A549 treated with CpdA at 1 μM for 4 hours (cell line): ENCODE measurements at places on chromosomes 6 and 20. TPM values are rescaled to one million over a fixed set of nuclear protein-coding genes. Genes with fewer than 3 reads are reported as not detected.

VARS2 gene
- 11.6 to 13.4 TPM (median 12.4 TPM) in 5 replicates for total RNA-seq

TTLL9 gene
- total RNA-seq, result 0.06 to 0.20 TPM in 2 of 5 replicates, not detected in the others

OR2H1 gene
- total RNA-seq, result not detected in 5 replicates

SIRPA gene
- total RNA-seq, result 27.1 to 33.9 TPM (median 30.8 TPM) in 5 replicates

PNLDC1 gene
- 0.11 TPM in 1 of 5 replicates, not detected in the others for total RNA-seq

PRRT1 gene
- 0.45 to 0.98 TPM (median 0.65 TPM) in 5 replicates for total RNA-seq

SLC18B1 gene
- total RNA-seq, result 5.1 to 6.8 TPM (median 5.5 TPM) in 5 replicates

TMX4 gene
- 13.4 to 15.2 TPM (median 13.8 TPM) in 5 replicates for total RNA-seq

B3GAT2 gene
- total RNA-seq, result 0.03 to 0.07 TPM (median 0.05 TPM) in 5 replicates

SNHG17 gene
- total RNA-seq, result 162 to 219 TPM (median 202 TPM) in 5 replicates

HLA-DRB5 gene
- not detected in 5 replicates for total RNA-seq

SLC35D3 gene
- 0.06 to 0.15 TPM (median 0.06 TPM) in 4 of 5 replicates, not detected in the other for total RNA-seq

MYMX gene
- total RNA-seq, result not detected in 5 replicates

C2 gene
- total RNA-seq, result 0.19 to 0.66 TPM (median 0.27 TPM) in 5 replicates

WASF1 gene
- total RNA-seq, result 11.0 to 14.6 TPM (median 12.3 TPM) in 5 replicates

NRSN2 gene
- total RNA-seq, result 56.4 to 63.1 TPM (median 60.3 TPM) in 5 replicates

TFAP2A gene
- total RNA-seq, result 16.6 to 20.6 TPM (median 18.3 TPM) in 5 replicates

CFAP206 gene
- total RNA-seq, result 0.51 to 0.69 TPM (median 0.67 TPM) in 5 replicates

GLP1R gene
- not detected in 5 replicates for total RNA-seq

NNAT gene
- not detected in 5 replicates for total RNA-seq

SEL1L2 gene
- not detected in 5 replicates for total RNA-seq

IMPG1 gene
- total RNA-seq, result not detected in 5 replicates

ZNF165 gene
- total RNA-seq, result 1.1 to 1.4 TPM (median 1.3 TPM) in 5 replicates

VGLL2 gene
- total RNA-seq, result not detected in 5 replicates
